ENCODE measurements at places on chromosomes 2 and 18.
A peak's percentile ranks its signal among the peaks of the same experiment; 100 is the strongest.

DNA sequence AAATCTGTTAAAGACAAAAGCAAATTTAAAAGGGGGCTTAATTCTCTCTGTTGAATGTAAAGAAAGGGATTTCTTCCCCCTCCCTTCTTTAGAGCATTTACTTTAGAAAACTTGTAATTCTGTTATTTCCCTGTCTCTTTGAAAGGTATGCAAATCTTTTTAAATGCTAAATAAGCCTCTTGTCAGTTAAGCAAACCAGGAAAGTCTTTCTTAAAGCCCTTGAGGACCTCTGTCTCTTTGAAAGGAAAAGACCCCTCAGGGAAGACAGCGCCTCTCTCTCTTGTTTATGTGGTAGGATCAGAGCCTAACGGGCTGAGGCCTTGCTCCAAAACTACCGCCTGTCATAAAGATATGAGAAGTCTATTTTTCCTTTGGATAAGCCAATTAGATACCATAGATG is 139.9 kb upstream of the CDH7 start:
- no peak for DNase-seq

DNA sequence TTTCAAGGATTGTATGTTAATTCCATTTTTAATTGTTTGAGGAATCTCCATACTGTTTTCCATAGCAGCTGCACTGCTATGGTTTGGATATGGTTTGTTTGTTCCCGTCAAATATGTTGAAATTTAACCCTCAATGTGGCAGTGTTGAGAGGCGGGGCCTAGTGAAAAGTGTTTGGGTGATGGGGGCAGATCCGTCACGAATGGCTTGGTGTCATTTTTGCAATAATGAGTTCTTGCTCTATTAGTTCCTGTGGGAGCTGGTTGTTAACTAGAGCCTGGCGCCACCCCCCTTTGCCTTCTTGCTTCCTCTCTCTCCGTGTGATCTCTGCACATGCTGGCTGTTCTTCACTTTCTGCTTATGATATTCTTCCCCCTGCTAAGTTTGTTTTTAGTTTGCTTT is 71.4 kb upstream of the LDLRAD4 start:
- DNase-seq = no peak

DNA sequence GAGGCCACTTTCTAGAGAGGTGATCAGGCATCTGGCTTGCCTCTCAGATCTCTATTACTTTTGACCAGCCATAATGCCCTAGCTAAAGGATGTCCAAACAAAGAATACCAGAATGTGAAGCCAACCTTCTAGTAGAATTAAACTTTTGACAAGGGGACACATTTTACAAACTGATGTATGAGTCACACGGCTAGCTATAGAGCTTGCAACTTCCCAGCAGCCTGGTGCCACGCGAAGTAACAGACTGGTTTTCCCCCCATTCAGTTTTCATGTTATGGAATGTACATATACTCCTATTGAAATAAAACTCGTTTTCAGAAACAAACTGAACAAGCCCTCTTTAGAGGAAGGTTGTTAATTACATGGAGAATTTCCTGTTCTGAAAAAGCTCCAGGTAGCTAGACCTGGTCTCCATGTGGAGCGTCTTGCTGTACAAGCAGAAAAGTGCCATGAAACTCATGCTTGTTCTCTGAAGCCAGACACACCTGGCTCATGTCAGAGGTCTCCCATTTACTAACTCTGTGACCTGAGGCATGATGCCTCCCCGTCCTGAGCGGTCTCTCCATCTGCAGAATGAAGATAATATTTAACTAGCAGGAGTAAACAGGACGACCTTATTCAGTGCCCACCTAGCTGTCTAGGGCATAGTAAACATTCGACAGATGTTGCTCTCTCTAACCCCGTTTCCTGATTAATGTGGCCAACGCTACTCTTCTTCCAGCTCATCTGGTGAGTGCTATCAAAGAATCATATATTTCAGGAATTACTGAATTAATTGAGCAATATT is 81.5 kb upstream of the MAP3K20 start:
- no peak for DNase-seq

- no peak for DNase-seq
Observed at GRCh38 chr2:237074211-237074993, 11.3 kb upstream of the COPS8 start.

GRCh38 chr18:7899078-7899477 is 332.0 kb downstream of the PTPRM start:
- DNase-seq = no peak

DNA sequence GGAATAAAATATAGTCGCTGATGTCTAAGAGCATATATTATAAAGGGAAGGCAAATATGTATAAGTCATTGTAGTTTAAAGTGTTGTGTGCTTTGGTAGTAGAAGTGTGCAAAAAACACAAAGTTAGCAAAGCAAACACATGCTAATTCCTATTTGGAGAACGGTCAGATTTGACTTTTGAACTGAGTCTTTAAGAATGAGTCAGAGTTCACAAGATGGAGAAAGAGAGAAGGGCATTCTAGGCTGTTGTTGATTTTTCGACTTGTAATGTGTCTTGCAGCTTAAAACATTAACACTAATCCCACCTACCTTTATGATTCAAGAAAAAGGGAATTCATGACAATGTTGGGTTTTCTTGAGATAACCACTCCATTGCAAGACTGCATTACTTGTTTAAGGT is 98.1 kb downstream of the CRIM1 start:
- DNase-seq = no peak

DNA sequence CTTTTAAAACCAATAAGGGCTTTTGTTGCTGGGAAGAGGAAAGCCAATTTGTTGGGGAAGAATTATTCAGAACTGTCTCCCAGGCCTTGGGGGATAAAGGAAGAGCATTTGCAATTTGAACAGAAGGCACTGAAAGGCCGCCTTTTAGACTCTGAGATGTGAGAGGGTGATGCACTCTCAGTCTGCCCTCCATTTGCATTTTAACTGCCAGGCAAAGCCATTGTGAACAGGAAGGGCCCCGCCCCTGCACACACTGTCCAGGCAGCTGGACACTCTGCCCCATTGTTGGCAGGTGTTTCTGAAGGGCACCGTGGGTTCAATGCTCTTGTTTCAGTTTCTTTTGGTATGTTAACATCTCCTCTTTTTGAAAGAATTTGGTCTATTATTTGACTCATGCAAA is 169.5 kb upstream of the COPS8 start:
- DNase-seq = no peak

DNA sequence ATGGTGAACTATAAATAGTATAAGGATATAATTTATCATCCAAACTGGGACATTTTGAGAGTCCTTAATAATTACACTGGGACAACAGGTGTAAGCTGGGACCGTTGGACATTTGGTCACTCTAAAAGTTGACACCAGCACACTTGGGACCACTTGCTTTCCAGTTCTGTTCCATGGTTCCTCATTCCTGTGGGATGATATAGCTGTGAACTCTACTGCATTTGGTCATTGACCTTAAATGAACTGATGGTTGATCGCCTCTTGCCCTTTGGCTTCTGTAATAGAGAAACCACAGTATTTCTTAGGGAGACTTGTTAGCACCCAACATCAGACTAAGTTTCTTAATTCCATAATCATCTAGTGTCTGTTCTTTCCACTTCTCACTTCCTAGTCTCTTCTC is 46.7 kb downstream of the EML6 start:
- DNase-seq = no peak

DNA sequence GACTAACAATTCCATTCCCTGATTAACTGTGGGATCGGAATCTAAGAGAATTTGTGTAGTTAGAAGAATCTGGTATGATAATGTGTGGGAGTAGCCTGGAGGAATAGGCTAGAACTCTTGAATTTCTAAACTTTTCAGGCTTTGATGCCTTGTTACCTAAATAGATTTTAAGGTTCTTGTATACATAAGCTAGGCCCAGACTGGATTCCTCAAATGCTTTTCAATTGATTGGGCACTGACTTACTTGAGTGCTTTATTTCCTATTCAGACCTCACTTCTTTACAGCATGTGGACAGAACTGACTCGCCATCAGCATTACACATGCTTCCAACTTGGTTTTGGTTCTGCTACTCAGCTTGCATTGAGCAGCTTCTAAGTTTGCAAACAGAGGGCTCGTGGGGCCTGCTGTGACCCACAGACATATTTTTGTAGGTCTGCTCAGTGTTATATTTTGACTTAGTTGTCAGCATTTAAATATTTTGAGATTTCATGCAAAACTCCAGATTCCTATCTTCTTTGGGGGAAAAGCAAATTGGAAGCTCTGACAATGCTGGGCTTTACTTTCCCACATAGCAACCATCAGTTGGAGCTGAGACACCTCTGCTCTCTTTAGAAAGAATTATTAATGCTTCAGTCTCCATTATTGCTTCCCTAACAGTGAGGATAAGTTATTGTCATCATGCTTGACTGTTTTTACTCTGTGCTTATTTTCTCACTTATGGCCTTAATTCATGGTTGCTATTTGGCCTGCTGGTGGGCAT is 5.7 kb downstream of the PARD3B start:
- DNase-seq = no peak

- DNase-seq = no peak
Observed at GRCh38 chr2:139864821-139865302, 1084.7 kb upstream of the NXPH2 start.

- no peak for DNase-seq
Observed at GRCh38 chr2:116717832-116718231, 1096.7 kb upstream of the DDX18 start.

GRCh38 chr2:75605770-75606529 is 40.6 kb upstream of the MRPL19 start:
- DNase-seq = no peak

DNA sequence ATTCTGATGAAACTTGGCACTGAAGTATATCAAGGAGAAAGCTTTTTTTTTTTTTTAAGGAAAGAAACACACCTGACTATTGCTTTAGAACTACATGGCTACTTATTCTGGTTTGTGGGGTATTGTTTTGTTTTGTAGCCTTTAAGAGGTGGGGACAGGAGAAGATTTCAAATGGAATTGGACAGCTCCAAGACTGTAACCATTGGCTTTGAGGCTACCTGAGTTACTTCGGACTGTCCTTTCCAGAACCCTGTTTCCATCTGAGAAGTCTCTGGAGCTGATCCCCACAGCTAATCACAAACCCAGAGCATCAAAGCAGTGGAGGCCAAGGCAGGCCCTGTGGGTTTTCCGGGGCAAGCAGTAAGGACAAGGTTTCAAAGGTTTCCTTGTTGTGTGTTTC is 4.7 kb downstream of the CDC42EP3 start:
- DNase-seq = no peak

DNA sequence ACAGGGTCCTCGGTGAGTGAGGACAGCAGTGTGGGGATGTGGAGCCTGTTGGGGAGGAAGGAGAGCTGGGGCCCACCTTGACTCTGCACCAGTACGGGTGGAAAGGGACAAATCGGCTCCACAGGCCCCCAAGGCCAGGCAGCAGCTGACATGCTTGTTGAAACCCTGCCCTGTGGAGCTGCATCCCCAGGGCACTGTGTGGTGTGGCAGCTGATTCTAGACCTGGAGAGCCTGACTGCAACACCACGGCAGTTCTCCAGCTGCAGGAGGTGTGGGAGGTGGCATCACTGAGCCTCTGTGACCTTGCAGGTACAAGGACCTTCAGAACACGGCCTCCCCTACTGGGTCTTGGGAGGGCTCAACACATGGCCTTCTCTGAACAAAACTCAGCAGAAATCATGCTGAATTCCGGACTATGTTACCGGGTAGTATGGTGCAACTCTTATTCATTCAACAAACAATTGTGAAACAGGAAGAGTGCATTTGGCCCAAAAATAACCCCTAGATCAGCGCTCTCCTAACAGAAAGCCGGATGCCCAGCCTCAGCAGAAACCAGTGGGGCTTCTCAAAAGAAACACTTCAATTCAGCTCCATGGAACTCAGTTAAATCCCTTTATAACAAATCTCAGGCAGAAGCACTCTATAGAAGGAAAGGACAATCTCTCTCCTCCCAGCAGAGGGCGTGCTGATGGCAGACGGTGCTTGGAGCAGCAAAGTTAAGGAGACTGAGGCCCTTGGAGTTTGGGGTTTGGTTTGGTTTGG is 104.4 kb upstream of the SALL3 start:
- peak; percentile 8 for DNase-seq

DNA sequence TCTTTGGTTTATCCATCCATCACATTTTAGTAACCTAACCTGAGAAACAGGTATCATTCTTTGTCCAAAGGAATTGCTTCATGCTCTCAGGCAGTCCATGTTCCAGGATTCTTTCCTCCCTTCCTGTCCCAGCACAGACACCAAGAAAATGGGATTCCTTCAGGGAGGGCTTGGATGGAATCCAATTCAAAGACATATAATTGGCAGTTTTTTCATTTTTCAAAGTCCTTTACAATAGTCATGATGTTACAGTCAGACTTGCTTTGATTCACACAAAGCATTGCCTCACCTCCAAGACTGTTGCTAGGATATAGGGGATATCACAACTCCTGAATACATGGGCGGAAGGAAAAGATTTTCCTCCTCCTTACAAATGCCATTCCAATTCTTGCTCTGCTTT is 241.4 kb upstream of the ACVR2A start:
- DNase-seq = no peak
